ENCODE measurements at places on chromosomes 7 and 10. TPM values are rescaled to one million over a fixed set of nuclear protein-coding genes. Genes with fewer than 3 reads are reported as not detected.
A peak's percentile ranks its signal among the peaks of the same experiment; 100 is the strongest.

The GSDME gene
- total RNA-seq, result 7.5 TPM

The BMPER gene
- 1.7 TPM for total RNA-seq

The MSS51 gene
- total RNA-seq, result 3.9 TPM

The CD36 gene
- 91.5 TPM for total RNA-seq

The CUBN gene
- 0.37 TPM for total RNA-seq

The SLC26A5 gene
- total RNA-seq, result 0.16 TPM

The GPR26 gene
- not detected for total RNA-seq

The FFAR4 gene
- not detected for total RNA-seq

The TMEM273 gene
- total RNA-seq, result 19.4 TPM

GRCh38 chr10:2951235-2951835 is 116.0 kb upstream of the PFKP start:
- no peak for ATAC-seq

DNA sequence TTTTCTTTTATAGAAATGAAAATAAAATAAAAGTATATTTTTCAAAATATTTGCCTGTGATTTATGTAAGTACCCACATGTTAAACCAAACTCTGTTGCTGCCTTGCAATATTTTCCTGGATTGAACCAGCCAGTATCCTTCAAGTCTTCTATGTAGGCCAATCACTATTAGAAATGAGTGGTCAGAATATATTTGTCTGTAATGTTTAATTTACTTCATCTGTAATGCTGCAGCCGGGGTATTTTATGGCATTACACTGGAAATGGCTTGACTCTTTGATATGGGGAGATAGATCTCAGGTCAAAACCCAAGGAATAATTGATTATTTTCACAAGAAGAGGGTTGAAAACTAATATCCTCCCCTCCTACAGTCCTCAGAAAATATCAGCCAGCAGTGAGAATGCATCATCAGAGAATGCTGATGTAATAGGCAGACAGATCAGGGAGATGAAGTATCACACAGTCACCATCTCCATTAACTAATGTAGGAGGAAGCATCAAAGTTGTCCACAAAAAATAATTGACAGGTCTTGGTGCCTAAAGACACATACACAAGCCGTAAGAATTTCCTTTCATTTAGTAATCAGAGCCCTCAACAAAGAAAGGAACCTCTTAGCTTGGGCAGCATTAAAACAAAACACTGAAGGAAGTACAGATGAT is 82.5 kb downstream of the VWDE start:
- ATAC-seq, result no peak

GRCh38 chr7:4610768-4611467 is 71.2 kb upstream of the FOXK1 start:
- peak; percentile 64 for ATAC-seq

- no peak for ATAC-seq
These were observed 3.0 kb upstream of the STMP1 start for GRCh38 chr7:135659159-135659846.

- no peak for ATAC-seq
These were observed 10.7 kb upstream of the PCBD1 start for GRCh38 chr10:70899096-70899495.

GRCh38 chr7:148177972-148178371 is 412.6 kb upstream of the C7orf33 start:
- no peak for ATAC-seq

DNA sequence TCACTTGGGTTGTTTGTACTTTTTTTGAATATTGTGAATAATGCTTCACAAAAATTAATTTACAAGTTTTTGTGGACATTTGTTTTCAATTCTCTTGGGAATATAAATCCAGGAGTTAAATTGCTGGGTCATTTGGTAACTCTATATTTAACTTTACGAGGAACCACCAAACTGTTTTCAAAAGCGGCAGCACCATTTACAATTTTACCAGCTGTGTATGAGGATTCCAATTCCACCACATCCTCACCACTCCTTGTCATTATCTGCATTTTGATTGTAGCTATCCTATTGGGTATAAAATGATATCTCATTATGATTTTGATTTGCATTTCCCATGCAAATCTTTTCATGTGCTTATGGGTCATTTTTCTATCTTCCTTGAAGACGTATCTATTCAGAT is 4.0 kb upstream of the NUDT13 start:
- ATAC-seq, result no peak

- ATAC-seq, result no peak
These were observed 35.4 kb downstream of the CDCA7L start for GRCh38 chr7:21910253-21910652.
